Progenitor cell of endocrine pancreas (in vitro differentiated cells): ENCODE measurements at places on chromosomes 3 and 15. TPM values are rescaled to one million over a fixed set of nuclear protein-coding genes. Genes with fewer than 3 reads are reported as not detected.

CLDN1 gene
- 37.8 and 38.0 TPM in 2 replicates for total RNA-seq

GOLGA6L10 gene
- 8.7 and 9.5 TPM in 2 replicates for total RNA-seq

TM6SF1 gene
- total RNA-seq, result 0.27 TPM in 1 of 2 replicates, not detected in the other

GPR62 gene
- 0.12 TPM in 1 of 2 replicates, not detected in the other for total RNA-seq

PP2D1 gene
- total RNA-seq, result not detected in 2 replicates

XCR1 gene
- total RNA-seq, result not detected in 2 replicates

DNA sequence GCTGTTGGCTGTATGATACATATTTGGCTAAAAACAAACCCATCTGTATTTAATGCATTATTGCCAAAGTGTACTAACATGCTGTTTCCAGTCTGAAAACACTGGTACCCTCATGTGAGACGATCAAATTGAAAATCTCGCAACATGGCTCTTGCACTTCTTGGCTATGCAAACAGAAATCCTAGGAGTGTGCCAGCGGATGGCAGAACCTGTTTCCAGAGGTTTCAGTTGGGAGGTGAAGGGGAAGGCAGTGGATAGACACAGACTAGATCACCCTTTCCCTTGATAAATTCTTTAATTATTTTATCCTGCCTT is 350.3 kb downstream of the TUSC7 start:
- no peak for DNase-seq

DNA sequence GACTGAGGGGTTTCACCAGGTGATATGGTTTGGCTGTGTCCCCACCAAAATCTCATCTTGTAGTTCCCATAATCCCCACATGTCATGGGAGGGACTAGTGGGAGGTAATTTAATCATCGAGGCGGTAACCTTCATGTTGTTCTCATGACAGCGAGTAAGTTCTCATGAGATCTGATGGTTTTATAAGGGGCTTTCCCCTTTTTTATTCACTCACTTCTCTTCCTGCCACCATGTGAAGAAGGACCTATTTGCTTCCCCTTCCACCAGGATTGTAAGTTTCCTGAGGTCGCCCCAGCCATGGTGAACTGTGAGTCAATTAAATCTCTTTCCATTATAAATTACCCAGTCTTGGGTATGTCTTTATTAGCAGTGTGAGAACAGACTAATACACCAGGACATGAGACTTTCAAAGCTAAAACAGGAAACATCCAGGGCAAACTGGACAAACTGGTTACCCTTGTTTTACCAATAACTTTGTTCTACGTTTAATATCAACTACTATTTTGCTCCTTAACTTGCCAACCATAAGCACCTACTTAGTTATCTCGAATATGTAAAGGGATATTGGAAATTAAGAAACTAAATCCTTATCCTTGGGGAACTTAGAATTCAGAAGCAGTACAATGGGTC is 98.2 kb downstream of the MYH15 start:
- no peak for DNase-seq

- DNase-seq, result no peak
These were observed 231.6 kb upstream of the AGTR1 start for GRCh38 chr3:148466143-148466542.

DNA sequence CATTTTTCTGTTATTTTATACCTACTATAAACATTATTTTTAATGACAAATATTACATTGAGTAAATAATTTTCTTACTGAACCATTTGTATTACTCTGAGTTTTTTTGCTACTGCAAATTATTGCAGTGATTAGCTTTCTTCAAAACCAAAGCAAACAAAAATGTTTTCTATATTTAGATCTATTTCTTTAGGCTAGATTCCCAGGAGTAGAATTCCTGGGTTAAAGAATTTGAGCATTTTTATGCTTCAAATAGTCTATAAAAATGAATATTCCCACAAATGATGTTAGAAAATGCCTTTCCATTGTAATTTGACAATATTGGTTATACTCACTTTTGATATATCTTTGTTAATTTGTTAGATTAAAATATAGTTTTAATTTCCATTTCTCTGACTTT is 76.8 kb downstream of the LEKR1 start:
- no peak for DNase-seq

DNA sequence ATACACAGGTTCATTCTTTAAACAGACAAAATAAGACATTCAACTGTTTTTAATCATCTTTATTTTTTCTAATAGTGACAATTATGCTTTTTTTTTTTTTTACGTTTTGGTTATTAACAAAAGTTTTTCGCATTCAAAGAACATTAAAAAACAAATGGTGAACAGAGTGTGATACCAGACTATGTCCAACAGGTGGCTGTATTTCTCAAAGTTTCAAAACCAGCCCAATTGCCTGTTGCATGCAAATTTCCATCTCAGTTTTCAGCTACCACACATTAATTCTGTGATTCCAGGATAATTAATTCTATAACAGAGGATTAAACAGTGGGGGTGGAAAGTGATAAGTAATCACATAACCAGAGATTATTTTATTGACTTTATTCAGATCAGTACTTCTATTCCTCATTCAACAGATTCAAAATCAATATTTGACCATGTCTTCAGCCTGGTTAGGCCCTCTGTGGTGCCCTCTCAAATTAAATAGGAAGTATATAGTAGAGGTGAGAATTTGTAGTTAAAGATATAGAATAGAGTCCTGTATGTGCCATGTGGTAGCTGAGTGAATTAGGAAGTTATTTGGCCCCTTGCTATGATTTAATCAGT is 122.2 kb upstream of the DCBLD2 start:
- no peak for DNase-seq

GRCh38 chr15:37086521-37086920 is 13.8 kb downstream of the MEIS2 start:
- no peak for DNase-seq

DNA sequence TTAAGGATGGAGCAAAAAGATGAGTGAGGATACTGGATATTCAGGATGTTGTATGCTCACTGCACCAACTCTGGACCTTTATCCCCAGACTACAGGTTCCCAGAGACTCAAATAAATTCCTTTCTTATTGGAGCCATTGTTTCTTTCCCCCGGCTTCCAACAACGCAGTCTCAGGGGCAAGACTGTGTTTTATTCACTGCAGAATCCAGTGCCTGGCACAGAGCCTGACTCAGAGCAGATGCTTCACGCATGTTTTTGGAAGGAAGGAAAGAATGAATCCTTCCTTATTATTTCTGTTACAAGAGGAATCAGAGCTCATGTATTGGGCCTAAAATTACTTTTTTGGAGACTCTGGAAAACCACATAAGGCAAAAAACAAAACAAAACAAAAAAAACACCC is 96.0 kb upstream of the VGLL4 start:
- no peak for DNase-seq

DNA sequence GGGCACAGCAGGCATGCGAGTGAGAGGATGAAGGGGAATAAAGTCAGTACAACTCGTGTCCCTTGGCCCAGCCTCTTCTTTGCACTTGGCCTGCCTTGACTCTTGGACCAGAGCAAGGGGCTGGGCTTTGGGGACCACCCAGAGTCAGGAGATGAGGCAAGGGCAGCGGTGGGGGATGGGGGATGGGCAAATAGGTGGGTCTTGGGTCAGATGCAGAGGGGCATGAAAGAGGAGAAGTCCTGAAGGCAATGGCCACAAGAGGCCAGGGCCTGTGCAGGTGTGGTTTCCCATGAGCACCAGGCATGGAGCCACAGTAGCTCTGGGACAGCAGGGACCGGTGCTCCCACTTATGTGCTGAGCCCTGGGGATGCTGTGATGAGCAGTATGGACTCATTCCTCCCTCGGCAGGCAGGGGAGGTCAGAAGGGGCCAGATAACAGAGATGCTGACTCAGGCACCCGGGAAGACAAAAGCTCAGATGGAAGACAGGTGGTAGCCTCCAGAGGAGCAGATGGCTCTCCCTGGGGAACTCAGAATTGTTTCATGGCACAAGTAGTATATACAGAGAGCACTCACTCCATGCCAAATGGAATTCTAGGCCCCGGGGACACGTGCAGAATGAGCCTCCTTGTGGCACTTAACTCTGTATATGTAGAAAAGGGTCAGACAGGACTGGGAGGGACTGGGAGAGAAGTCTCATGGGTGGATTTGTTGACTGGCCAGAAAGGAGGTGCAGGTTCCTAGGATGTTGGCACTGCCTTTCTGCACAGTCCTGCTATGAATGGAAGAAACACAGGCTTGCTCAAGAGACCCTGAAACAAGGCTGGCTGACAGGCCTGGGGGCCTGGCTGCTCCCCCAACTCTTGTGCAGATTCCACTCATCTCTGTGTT is 14.3 kb downstream of the ZBTB47 start:
- peak; percentile 8 for DNase-seq

- no peak for DNase-seq
These were observed 40.0 kb downstream of the TMEM45A start for GRCh38 chr3:100532411-100532810.

GRCh38 chr3:61253756-61254155 is 2.5 kb upstream of the FHIT start:
- DNase-seq, result no peak

DNA sequence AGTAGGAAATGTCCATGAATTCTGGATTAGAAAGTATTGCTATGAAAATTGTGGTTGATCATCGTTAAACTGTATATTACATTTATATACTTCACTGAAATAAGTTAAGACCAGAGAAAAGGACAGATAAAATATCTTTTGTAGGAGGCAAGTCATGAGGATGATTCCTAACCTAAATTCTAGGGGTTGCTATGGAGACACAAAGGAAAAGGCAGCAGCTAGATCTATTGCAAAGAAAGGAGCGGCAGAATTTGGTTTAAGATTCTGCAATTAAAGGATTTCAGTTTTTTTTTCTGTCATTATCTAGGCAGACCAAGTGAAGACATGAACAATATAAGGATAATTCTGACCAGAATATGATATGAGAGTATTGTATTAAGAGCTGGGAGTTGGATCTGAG is 136.1 kb downstream of the CHL1 start:
- DNase-seq, result no peak

GRCh38 chr3:130543322-130543721 is 26.3 kb downstream of the COL6A6 start:
- DNase-seq, result no peak

DNA sequence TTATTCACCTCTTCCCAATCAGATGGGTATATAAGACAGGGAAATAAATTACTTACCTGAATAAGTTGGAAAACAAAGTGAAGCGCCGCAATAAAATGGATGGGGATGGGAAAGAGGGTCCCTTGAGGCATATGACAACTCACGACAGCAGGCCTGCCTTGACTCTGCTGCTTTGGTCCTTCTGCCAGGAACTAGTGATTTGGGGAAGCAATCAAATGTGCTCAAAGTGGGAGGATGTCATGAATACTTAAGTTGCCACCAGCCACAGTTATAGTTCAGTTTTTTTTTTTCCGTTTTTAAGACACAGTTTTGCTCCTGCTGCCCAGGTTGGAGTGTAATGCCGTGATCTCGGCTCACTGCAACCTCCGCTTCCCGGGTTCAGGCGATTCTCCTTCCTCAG is 4.6 kb downstream of the PARL start:
- DNase-seq, result no peak

GRCh38 chr3:38382506-38383080 is 36.0 kb downstream of the XYLB start:
- DNase-seq, result no peak

DNA sequence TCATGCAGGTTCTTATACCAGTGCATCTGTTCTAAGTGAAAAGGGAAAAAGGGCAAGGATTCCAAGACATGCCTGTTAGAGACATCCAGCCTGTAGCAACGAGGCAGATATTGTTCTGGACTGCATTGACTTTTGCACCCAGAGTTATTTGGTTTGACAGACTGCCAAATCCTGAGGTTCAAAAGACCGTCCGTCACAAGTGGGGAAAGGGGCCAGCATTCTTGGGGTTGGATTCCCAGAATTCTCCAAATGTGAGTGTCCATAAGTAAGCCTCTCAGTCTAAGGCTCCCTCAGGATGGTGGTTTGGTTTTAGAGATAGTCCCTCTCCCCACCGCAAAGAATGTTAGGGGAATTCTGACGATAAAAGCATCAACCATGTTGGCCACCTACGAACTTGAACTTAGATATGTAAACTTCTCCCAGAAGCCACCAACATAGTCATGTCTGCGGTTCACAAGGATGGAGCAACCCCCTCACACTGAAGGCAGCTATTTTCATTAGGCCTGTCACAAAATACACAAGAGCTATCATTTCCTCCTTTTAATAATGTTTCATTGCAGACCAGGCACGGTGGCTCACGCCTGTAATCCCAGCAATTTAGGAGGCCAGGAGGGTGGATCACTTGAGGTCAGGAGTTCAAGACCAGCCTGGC is 13.6 kb upstream of the LACTB start:
- no peak for DNase-seq

GRCh38 chr15:99482993-99483392 is 82.8 kb upstream of the MEF2A start:
- DNase-seq, result no peak
